IMR-90 (cell line): ENCODE measurements at places on chromosomes 16 and 17. TPM values are rescaled to one million over a fixed set of nuclear protein-coding genes. Genes with fewer than 3 reads are reported as not detected.

Gene TBC1D3K
- total RNA-seq = not detected in 2 replicates

Gene MT1H
- total RNA-seq = not detected in 2 replicates

Gene TP53TG3C
- not detected in 2 replicates for total RNA-seq

GRCh38 chr17:45248132-45248957 is 13.5 kb downstream of the SPATA32 start:
- no peak for DNase-seq

GRCh38 chr16:85910854-85911247 is 11.9 kb downstream of the IRF8 start:
- no peak for DNase-seq

Gene KCNJ2
- 5.8 and 8.6 TPM in 2 replicates for total RNA-seq

- DNase-seq = peak; percentile 80
Observed at GRCh38 chr16:87584271-87584670, 18.0 kb upstream of the JPH3 start.

GRCh38 chr17:44832805-44833204 is 2.7 kb upstream of the GJC1 start:
- DNase-seq = no peak

DNA sequence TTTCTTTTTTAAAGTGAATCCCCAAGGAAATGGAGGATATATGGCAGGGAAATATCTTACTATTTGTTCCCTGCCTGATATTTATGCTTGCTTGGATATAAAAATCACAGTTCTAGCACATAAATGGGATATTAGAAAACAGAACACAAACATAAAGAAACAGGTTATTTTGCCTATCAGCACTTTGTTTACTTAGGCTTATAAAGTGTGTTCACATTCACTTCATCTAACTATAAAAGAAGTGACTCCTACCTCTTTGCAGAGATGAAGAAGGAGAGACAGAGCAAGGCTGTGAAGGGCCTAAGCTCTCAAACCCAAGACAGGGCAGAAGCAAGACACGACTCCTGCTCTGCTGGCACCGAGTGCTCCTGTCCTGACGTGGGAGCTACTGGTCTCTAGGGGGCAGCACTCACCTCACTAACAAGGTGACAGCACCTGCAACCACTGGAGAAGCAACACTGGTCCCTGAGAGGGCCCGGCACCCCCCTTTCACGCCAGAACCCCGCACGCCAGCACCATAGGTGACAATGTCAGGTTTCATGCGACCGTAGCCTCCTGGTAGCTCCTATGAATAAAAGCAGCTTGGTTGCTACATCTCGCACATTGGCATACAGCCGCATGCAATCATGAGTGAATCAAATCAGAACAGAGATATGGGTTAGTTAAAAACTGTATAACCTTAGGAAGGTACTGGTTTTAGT is 32.0 kb downstream of the MBTPS1 start:
- peak; percentile 65 for DNase-seq

DNA sequence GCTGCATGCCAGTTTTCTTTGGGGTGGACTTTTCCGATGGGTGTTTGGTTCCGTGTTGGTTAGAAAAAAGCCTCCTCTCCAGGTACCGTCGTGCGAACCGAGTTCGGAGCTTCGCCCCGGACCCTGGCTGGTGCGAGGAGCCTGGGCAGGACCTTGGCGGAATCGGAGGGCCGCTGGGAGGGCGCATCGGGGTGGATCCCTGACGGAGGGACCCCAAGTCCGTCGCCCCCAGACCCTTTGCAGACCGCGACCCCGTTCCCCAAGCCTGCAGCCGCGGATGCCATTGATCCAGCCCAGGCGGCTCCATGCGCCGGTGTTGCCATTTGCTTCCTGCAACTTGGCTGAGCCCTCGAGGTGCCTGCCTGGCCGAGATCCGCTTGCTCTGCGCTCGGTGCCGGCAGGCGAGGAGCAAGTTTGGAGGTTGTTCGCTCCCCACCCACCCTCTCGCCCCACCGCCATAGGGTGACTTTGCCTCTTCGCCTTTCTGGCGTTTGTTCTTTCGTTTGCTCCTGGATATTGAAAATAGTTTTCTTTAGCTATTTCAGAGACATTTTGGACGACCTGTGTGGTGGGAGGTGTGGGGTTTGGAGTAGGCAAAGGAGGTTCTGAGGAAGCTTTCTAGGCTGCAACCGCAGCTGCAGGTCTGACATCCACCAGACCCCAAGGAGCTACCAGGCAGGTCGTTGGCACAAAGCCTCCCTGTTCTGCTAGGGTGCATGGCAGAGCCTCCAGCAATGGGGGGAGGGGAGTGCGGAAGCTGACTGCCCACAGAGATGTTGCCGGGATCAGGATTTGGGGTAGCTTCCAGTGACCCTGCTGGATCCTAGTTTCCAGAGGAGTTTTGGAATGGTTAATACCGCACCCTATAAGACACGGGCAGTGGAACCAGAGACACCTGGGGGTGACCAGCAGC is 58.2 kb downstream of the RAP1GAP2 start:
- no peak for DNase-seq
